ENCODE measurements at places on chromosomes 4 and X.

DNA sequence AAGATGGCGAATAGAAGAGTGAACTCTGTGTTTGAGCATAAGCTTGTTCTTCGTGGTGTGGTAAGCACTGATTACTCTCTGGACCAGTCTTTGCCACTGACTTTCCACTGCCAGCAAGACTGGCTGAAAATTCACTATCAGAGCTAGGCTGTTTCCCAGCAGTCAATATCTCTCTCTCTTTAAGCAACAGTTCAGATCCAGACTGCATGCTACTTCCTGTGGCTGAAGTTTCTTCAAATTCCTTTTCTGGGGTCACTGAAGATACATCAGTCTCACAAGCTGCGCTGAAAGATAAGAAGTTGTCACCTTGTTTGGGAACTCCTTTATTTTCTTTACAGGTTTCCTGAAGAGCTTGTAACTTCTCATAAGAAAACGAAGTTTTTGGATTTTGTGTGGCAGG is 54.0 kb upstream of the FAM120C start:
- DNase-seq = no peak

DNA sequence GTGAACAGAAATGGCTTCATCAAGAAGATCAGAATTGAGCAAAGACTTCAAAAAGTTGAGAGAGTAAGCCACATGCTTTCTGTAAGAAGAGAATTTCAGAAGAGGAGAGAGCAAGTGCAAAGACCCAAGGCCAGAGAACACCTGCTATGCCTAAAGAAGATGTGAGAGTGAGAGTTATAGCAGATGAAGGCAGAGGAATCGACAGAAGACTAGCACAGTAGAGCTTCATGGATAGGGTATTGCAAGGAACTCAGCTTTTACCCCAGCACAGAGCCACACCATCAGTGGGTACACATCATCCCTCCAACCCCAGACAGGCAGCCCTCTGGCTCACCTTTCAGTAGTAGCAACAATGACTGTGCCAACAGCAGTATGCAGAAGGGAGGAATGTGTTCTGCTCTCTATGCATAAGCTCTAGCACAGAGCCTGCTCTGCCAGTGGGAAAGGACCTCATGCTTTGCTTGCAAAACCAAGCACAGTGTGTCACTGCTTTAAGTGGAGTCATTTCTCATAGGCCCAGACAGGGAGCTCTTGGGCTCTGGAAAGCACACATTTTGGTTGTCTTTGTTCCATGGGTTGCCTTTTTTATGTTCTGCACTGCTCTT is 318.6 kb downstream of the NAF1 start:
- no peak for DNase-seq

DNA sequence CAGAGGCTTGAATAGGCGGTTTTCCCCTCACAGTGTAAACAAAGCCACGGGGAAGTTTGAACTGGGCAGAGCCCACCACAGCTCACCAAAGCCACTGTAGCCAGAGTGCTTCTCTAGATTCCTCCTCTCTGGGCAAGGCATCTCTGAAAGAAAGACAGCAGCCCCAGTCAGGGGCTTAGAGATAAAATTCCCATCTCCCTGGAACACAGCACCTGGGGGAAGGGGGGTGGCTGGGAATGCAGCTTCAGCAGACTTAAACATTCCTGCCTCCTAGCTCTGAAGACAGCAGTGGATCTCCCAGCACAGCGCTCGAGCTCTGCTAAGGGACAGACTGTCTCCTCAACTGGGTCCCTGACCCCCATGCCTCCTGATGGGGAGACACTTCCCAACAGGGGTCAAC is 44.0 kb upstream of the USP38 start:
- no peak for DNase-seq

GRCh38 chr4:183855323-183856190 is 49.5 kb upstream of the STOX2 start:
- DNase-seq = no peak
